ENCODE measurements at places on chromosomes 11 and 22. TPM values are rescaled to one million over a fixed set of nuclear protein-coding genes. Genes with fewer than 3 reads are reported as not detected.
A peak's percentile ranks its signal among the peaks of the same experiment; 100 is the strongest.

DNA sequence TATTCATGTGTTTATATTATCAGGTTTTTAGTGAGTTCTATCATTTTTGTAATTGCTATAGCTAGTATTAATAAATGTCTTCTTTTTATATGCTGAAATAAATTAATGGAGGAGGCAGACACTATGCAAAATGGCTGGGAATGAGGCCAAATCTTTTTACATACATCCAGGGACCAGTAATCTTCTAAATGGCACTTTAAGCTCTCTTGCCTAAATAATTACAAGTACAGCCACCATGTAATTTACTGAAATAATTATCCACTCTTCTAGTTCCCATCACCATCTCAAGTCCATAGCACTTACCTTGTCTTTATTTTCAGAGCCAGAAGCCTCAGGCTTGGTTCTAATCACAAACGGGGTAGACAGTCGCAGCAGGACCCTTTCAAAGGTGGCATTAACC lies 79.1 kb downstream of the GUCY1A2 start:
- H3K4me3 ChIP-seq = no peak overlapping the region
- no peaks in the 10 kb centered on the region for H3K4me1 ChIP-seq
- no peaks in the 10 kb centered on the region for H3K27me3 ChIP-seq
- DNase-seq = no peak
- H3K36me3 ChIP-seq = no peaks in the 10 kb centered on the region
- no peak overlapping the region for H3K27ac ChIP-seq

- H3K27me3 ChIP-seq = no peaks in the 10 kb centered on the region
- peak overlapping the region; percentile 61 for H3K27ac ChIP-seq
- peak; percentile 64 for DNase-seq
- H3K4me1 ChIP-seq = peaks cover 13% of the 10 kb centered on the region
- peak overlapping the region; percentile 82 for H3K4me3 ChIP-seq
- peaks cover 10% of the 10 kb centered on the region for H3K36me3 ChIP-seq
Observed at GRCh38 chr11:44096360-44097185, 1.1 kb downstream of the EXT2 start.

DNA sequence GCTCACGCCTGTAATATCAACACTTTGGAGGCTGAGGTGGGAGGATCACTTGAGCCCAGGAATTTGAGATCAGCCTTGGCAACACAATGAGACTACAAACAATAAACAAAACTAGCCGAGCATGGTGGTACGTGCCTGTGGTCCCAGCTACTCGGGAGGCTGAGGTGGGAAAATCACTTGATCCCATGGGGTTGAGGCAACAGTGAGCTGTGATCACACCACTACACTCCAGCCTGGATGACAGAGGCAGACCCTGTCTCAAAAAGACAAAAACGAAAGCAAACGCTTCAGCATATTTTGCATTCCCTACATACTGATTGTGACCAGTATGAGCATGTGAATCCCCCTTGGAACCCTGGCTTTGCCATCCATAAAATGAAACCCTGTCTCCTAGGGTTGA lies 33.9 kb upstream of the MN1 start:
- no peak overlapping the region for H3K27ac ChIP-seq
- peaks cover 11% of the 10 kb centered on the region for H3K36me3 ChIP-seq
- no peak for DNase-seq
- no peaks in the 10 kb centered on the region for H3K4me1 ChIP-seq

- H3K36me3 ChIP-seq = no peaks in the 10 kb centered on the region
- no peak overlapping the region for H3K4me3 ChIP-seq
- peaks cover 21% of the 10 kb centered on the region for H3K27me3 ChIP-seq
- peaks cover 17% of the 10 kb centered on the region for H3K4me1 ChIP-seq
- no peak overlapping the region for H3K27ac ChIP-seq
Observed at GRCh38 chr11:72631806-72632731, 42.2 kb downstream of the PDE2A start.

GRCh38 chr11:35090125-35090524 lies 48.8 kb upstream of the CD44 start:
- no peaks in the 10 kb centered on the region for H3K27me3 ChIP-seq
- no peak for DNase-seq
- H3K36me3 ChIP-seq = no peaks in the 10 kb centered on the region
- no peak overlapping the region for H3K4me3 ChIP-seq
- no peak overlapping the region for H3K27ac ChIP-seq

DNA sequence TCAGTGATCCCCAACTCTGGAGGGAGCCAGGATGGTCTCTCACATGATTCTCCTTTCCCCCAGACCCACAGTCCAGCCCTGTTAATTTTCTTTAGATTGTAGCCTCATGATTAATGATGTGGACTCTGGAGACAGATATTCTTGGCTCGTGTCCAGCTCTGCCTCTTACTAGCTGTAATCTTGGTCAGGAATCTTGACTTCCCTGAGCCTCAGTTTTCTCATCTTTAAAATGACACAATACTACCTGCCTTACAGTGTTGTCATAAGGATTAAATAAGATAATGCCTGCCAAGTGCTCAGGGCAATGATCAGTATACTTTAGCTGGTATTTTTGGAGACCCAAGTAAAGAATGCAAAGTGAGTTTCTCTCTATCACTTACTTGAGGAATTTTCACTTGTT lies 60.0 kb downstream of the SPECC1L start:
- H3K27me3 ChIP-seq = no peaks in the 10 kb centered on the region
- no peak overlapping the region for H3K27ac ChIP-seq
- no peak overlapping the region for H3K4me3 ChIP-seq
- H3K4me1 ChIP-seq = peaks cover 7% of the 10 kb centered on the region

DNA sequence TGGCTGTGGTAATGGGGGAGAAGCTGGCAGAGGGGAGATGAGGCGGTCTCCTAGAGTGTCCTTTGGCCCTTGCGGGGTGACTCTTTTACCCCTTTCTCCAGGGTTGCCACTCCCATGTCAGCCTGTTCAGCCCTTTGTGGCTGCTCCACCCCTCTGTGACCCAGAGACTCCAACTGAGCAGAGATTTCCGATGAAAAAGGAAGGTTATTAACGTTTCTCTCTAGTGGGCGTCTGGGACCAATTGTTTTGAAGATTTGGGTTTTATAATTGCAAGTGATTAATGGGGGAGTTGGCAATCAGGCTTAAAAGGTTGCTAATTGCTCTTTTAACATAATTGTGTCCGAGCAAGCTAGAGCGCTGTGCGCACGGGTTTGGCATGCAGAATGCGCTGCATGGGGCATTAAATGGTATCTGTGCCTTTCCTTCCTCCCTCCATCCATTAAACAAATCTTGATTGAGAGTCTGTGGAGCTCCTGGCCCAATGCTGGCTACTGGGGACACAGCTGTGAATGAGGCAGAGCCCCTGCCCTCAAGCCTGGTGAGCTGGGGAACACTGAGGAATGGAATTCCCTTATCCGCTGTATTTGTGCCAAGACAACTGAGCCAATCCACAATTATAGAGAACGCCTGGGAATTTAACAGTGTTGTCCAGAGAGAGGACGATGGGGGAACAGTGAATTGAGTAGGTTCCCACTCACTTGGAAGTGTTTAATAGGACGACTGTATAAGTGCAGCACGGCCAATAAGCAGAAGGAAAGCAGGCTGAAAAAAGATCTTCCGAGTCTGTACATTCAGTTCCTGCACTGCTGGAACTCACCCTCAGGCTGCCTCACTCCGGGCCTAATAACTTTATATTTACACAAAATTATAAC lies 295.9 kb downstream of the MIAT start:
- H3K4me3 ChIP-seq = no peak overlapping the region
- no peak for DNase-seq
- peaks cover 80% of the 10 kb centered on the region for H3K27me3 ChIP-seq
- H3K36me3 ChIP-seq = no peaks in the 10 kb centered on the region
- H3K4me1 ChIP-seq = no peaks in the 10 kb centered on the region

DNA sequence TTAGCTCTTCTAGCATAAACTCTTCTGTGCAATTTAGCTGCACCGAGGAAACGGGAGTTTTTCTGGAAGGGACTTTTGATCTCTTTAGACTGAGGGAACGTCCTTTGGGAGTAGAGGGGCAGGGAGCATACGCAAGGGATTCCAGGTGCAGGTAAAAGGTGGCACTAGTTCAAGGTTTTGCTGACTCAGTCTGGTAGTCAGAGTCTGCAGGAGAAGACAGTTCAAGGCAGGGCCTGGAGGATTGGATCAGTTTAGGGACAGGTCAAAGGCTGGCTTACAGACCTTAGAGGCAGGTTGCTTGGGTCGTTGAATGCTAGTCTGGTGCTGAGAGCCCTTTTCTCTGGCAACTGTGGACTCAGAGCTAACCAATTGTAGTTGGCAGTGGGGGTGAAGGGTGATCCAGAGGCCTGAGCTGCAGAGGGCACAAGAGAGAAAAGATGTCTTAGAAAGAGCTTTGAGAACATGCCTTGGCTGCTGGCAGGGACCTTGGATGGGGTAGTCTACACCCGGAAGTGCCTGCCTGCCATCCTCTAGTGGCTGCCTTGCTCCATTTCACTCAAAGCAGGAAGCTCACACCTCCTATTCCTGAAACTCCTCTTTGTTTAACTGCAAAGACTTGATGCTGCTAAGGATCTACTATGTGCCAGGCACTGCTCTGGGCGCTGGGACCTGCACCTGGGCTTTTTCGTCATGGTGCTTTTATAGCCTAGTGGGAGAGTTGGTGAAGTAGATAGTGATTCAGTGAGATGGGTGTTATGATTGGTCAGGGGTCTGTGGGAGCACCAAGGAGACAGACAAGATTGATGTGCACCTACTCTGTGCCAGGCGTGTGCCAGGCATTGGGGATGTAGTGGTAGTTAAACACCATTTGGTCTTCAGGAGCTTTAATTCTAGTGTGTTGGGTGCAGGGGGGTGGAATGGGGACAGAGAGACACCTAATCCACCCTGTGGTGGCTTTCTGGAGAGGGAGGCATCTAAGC lies 17.1 kb downstream of the MIAT start:
- no peak for DNase-seq
- no peak overlapping the region for H3K27ac ChIP-seq
- peak overlapping the region; percentile 89 for H3K4me3 ChIP-seq

DNA sequence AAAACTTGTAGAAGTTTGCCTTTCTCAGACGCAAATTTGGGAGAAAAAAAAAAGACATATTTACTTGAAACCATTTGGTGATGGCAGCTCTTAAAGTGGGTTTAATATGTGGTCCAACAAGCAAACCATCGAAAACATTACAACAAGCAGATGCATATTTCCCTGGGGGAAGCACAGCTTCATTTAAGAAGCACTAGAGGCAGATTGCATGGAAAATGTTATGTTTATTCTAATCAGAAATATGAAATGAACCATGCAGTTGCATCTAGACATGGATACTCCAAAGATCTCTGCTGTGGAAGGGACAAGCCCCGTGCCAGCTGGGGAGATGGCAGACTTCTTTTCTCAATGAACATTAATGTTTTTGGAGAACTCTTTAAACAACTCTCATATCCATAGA lies 57.4 kb upstream of the PARVA start:
- no peaks in the 10 kb centered on the region for H3K36me3 ChIP-seq
- no peak for DNase-seq
- H3K27me3 ChIP-seq = no peaks in the 10 kb centered on the region

DNA sequence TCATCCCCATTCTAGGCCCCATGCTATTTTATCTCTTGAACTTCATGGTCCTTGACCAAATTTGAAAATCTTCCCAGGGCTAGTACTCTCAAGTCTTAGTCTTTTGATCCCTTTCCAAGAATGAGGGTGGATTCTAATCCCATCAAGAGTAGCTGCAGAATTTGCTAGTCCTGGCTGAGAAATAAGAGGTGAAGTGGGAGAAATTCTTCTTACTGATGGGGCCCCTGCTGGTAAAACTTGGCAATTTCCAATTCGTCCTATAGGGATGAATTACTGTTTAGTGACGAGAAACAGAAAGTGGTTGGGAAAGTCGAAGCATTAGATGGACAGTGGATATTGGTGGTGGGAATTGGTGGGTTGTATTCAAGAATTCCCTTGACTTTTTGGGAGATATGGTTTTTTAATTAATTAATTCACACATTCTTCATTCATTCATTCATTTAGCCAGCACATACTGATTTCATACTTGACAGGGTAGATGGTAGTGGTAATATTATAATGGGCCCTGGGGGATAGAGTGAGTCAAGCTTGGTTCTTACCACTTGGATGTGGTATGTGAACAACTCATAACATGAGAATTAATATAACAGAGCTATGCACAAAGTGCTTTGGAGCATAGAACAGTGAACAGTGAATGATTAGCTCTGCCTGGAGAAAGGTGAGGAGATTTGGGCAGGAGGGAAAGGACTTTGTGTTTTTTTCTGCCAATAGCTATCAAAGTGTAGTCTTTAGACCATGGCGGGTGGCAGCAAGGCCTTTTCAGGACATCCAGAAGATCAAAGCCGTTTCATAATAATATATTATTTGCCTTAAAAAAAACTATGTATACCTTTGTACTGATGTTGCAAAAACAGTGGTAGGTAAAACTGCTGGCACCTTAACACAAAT lies 103.8 kb downstream of the STIM1 start:
- no peak overlapping the region for H3K27ac ChIP-seq
- H3K36me3 ChIP-seq = no peaks in the 10 kb centered on the region
- H3K4me1 ChIP-seq = peaks cover 21% of the 10 kb centered on the region
- no peak overlapping the region for H3K4me3 ChIP-seq
- peak; percentile 31 for DNase-seq

- DNase-seq = peak; percentile 46
- peaks cover 6% of the 10 kb centered on the region for H3K4me1 ChIP-seq
- no peaks in the 10 kb centered on the region for H3K36me3 ChIP-seq
Observed at GRCh38 chr11:64251016-64251752, at the start of gene PLCB3. TSS of gene PLCB3 (plus strand) at chr11:64251530. CDS start at chr11:64251650, 120 bp downstream.

- H3K27ac ChIP-seq = no peak overlapping the region
- no peaks in the 10 kb centered on the region for H3K27me3 ChIP-seq
- H3K4me3 ChIP-seq = no peak overlapping the region
- no peaks in the 10 kb centered on the region for H3K36me3 ChIP-seq
- H3K4me1 ChIP-seq = no peaks in the 10 kb centered on the region
- DNase-seq = peak; percentile 65
Observed at GRCh38 chr11:111376181-111376871, 2.7 kb downstream of the POU2AF1 start.

The SLC43A1 gene
- total RNA-seq = 3.2 TPM

The CABP4 gene
- not detected for total RNA-seq

The SYCE3 gene
- 1.2 TPM for total RNA-seq

The OR2AG2 gene
- 0.37 TPM for total RNA-seq

The HTR3B gene
- not detected for total RNA-seq

The PYGM gene
- 0.09 TPM for total RNA-seq

The ELF5 gene
- not detected for total RNA-seq

The DCDC1 gene
- total RNA-seq = 0.19 TPM
